ENCODE measurements at places on chromosomes 2 and 18.

DNA sequence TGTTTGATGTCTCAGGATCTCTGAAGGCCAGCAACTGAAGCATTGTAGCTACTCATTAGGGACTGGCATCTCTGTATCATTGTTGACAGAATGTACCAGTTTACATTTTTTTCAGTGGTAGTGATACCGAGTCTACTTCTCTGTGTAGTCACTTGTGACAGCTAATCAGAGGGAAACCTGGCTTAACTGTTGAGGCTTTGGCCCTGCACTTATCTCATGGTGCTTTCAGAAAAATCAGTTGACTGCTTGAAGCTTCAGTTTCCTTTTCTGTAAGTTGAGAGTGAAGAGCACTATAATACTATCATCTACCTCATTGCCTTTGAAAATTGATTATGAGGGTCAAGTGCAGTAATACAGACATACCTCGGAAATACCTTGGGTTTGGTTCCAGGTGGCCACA is 90.0 kb downstream of the COMMD1 start:
- no peak for DNase-seq

GRCh38 chr18:44853430-44853829 is 172.7 kb downstream of the SETBP1 start:
- DNase-seq: no peak

DNA sequence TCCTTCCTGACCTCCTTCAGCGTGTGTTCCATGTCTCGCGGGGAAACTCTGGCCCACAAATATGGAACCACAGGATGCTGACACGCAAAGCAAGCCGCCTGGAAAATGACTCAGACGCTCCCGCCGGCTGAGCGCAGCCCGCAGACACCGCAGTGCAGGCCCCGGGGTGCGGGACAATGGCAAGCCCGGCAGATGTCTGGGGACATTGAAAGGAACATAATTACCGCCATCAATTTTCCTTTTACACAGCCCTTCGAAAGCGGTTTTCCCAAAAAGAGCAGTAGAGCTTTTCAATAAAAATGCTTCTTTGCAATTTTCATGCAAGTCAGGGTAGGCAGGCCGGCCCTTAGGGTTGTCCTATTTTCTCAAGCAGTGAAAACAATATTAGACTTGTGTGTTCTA is 159.2 kb upstream of the SH3BP4 start:
- DNase-seq: no peak

DNA sequence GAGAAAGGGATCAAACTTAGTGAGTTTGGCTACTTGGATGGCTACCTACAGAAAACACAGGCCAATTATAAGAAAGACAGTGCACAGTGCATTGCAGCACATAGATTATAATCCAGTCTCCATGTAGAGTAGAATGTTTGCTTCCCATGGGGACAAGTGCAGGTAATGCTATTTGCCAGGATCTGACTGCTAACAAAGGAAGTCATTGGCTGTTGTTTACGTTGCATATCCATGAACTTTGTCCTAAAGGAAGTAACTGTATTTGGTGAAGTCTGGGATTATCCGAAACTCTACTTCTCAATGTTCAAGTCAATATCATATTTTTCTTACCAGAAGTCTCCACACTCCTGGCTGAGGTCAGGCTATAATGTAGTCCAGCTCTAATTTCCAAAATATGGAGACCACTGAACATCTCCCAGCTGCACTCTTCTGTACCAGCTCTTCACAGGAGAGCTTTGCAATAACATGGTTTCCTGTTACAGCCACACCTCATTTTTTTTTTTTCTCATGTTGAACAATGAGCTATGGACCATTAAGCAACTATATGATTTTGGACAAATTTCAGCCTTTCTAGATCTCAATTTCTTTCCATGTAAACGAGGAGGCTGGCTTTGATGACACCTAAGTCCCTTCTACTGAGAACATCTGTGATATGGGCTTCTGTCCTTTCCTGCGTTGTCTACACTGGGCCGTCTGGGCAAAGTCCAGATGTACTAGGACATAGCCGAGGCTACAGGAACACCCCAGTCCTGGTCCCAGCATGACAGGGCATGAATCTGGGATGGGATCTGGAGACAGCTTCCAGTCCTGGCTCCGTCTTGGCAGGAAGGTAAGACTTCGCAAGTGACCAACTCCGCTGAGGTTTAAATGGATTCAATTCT is 154.8 kb downstream of the LAMA1 start:
- DNase-seq: no peak

DNA sequence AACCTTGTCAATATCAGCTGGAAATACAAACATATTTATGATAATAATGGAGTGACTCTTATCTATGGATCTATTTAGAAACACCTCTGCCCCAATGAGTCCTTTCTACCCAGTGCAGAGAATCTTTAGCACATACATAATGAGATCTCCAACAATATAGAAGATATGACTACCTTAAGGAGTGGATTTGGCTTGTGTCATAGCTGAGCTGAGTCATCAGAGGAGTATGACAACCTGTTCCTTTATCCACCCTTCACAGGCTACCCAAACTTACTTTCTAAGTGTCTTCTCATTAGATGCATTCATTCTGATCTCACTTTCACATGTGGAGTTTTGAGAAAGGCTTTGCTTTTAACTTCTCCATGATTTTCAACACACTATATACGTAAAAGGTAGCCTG is 1218.9 kb downstream of the DSC3 start:
- no peak for DNase-seq

DNA sequence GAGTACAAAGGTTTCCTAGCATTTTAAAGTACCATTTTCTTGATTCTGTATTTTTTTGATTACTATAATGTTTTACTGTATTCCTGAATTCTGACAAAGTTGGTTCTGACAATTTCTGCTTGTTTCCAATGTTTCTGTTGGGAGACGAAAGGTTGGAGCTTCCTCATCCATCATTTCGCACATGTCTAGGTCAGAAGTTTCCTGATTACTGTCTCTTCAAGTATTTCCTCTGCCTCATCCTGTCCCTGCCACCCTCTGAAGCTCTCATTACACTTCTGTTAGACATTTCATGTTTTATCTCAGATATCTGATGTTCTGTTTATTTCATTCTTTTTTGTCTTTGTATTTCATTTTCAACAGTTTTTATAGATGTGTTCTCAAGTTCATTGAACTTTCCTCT is 895.8 kb downstream of the TSN start:
- DNase-seq: no peak

- no peak for DNase-seq
Measured at GRCh38 chr2:58634653-58635370, 393.7 kb upstream of the FANCL start.

DNA sequence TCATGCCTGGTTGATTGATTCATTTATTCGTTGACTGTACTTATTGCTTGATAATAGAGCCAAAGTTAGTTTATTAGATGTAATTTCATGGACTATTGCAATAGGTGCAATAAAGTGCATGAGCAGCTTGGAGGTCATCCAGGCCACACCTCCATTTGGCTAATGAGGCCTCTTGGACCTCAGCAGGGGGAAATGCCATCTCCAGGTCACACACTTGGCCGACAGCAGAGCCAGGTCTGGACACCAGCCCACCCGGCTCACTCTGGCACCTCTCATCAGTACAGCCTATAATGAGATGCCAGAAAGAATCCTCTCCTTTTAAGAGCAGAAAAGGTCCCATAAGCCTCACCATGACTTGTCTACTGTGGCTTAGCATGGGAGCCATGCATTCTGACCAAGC is 71.2 kb upstream of the AFF3 start:
- DNase-seq: no peak

DNA sequence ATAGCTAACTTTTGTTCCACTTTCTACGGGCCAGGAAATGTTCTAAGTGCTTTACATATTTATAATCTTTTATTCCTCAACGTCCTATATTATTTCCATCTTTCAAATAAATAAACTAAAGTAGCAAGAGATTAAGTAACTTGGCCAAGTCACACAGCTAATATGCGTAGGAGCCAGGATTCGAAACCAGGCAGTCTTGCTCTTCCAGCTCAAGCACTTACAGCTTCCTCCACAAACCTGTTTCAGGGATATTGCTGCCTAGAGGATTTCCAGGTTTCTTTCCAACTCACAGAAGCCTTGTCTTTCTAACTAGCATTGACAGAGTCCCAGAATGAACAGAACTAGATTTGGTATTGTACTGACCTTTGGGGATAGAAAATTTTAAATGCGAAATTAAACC is 102.5 kb downstream of the FIGN start:
- no peak for DNase-seq

- no peak for DNase-seq
Measured at GRCh38 chr2:183214680-183215079, 90.4 kb downstream of the NUP35 start.

DNA sequence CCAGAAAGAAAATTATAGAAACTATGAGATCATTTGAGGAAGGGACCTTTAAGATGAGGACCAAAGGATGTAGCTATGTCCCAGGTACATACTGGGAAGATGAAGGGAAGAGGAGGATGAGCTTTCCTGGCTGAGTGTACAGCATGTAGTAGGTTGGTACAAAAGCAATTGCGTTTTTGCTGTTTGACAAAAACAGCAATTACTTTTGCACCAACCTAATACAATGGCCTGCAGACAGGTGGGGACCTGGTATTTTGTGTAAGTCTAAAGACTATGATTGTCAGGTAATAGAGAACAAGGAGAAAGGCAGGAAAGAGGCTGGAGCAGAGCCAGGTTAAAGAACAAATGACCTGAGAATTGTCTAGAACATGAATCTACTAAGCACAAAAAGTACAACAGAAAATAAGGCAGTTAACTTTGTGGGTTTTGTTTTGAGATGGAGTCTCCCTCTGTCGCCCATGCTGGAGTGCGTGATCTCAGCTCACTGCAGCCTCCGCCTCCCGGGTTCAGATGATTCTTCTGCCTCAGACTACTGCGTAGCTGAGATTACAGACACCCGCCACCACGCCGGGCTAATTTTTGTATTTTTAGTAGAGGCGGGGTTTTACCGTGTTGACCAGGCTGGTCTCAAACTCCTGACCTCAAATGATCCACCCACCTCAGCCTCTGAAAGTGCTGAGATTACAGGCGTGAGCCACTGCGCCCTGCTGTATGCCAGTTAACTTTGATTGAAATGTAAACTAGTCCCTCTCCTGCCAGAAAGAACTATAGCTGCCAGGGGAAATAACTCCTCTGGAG is 3.2 kb upstream of the TGOLN2 start:
- DNase-seq: no peak

DNA sequence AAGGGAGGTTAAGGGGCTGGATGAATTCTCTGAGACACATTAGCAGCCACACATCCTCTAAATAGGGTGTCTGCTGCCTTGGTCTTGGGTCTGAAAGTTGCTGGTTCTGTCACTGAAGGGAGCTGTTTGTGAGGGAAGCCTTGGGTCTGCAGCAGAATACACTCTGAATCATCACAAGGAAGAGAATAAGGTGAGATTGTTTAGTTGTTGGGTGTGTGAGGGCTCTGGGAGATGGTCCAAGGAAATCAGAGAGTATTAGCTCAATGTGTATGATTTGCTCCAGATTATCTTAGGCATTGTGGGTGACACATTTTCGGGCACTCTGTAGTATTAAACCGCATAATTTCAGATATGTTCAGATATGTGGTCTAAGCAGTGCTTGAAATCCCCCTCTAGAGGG is 548.5 kb downstream of the SLC4A3 start:
- DNase-seq: no peak

DNA sequence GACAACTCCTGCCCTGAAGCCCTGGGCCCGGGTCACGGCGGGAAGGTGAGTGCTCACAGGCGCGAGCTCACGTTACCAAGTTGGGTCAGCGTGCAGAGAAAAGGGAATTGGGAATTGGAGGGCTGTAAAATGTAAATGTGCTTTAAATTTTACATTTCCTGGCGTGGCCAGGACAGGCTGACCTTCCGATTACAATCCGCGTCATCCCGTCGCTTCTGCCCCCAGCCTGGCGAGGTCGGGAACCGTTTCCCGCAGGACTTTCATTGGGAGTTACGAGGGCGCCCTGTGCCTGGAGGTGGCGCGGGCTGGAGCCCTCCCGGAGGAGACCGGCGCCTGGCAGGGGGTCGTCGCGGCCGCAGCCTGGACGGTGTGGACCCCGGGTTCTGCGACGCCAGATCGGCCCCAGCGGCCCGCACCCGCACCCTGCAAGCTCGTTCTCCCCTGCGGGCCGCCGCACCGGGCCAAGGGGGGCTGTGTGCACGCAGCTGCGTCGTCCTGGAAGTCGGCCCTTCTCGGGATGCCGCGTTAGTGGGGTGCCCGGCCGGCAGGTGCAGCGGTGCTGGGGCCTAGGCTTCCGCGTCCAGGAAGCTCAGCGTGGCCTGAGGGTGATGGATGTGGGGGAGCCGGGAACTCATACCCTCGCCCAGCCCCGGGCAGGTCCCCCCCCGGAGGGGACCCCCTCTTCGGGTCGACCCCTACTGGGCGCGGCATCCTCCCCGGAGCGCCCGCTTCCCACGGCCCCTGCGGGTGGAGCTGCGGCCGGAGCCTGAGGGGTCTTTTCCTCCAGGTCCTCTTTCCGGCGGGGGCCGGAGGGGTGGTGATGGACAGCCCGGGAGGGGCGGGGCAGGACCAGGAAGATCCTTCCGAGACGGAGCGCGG is 63.9 kb downstream of the LRRFIP1 start:
- DNase-seq: no peak

DNA sequence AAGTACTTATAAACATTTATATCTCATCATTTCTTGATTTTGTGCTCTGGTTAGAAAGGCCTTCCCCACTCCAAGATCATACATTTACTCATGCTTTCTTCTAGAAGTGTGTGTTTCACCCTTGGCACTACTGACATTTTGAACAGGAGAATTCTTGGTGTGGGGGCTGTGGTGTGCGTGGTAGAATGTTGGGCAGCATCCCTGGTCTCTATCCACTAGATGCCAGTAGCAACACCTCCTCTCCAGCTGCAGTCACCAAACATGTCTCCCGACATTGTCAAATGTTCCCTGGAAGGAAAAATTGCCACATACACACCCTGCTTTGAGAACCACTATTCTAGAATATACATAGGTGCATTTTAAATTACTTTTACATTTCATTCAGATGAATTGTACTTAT is 8.7 kb upstream of the TGIF1 start:
- no peak for DNase-seq

GRCh38 chr2:166057370-166058164 is 70.3 kb downstream of the SCN1A start:
- no peak for DNase-seq

- no peak for DNase-seq
Measured at GRCh38 chr2:185644828-185645227, 93.8 kb upstream of the FSIP2 start.

DNA sequence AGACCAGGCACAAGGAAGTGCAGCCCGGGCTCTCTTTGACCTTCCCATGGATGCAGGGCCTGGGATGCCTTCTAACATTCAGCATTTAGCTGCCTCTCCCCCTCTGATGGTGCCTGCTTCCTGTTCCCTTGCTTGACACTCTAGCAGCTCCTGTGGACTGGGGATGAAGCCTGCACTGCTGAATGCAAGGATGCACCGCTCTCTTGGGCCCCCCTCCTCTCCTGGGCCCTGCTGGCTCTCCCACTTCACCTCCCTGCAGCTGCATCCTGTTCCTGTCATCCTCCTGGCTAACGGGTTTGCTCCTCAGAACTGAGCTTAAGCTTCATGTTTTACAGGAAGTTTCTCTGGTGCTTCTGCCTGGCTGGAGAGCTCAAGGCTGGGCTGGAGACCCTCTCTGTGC is 254.1 kb downstream of the TSN start:
- DNase-seq: no peak

GRCh38 chr2:73823916-73824523 is 4.7 kb upstream of the STAMBP start:
- DNase-seq: no peak

- DNase-seq: no peak
Measured at GRCh38 chr18:6659963-6660725, 69.4 kb upstream of the ARHGAP28 start.

All from stimulated activated CD8-positive, alpha-beta memory T cell treated with anti-CD3 and anti-CD28 coated beads, Interleukin-15, amount 100 ng/mL, for 24 hours (primary cell).